Stimulated activated CD4-positive, alpha-beta T cell treated with anti-CD3 and anti-CD28 coated beads, Interleukin-4, amount 100 ng/mL, for 4 hours (primary cell): ENCODE measurements at places on chromosomes 2 and 18.

GRCh38 chr2:3493615-3494007, 25.7 kb downstream of the ADI1 start:
- no peak for DNase-seq

- DNase-seq, result no peak
Observed at GRCh38 chr2:160909781-160910242, 250.4 kb upstream of the TANK start.

DNA sequence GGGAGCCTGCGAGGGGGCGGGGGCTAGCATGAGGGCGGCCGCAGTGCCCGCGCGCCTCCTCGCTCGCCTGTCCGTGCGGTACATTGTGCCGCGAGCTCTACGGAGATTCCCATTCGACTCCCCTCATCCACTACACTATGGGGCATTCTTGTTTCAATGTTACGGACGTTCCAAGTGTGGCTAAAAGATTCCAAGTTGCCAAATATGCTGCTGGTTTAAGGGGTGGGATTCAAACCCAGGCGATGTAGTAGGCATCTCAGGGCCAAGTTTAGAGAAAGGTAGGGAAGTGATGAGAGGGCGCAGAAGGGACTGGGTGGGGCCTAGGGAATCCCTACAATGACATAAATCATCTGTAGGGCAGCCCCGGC, 10.0 kb upstream of the CRYBA2 start:
- DNase-seq, result no peak

- DNase-seq, result no peak
Observed at GRCh38 chr18:53472546-53472945, 751.9 kb downstream of the MBD2 start.

GRCh38 chr2:14358339-14358738, 274.2 kb upstream of the LRATD1 start:
- DNase-seq, result no peak

DNA sequence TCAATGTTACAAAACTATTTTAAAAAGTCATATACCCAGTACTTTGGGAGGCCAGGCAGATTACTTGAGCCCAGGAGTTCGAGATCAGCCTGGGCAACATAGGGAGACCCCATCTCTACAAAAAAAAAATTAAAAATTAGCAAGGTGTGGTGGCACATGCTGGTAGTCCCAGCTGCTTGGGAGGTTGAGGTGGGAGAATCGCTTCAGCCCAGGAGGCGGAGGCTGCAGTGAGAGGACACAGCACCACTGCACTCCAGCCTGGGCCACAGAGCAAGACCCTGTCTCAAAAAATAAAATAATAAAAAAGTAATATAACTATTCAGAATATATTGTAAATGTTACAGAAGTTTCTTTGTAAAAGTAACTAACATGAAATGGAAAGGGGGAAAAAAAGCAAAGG, 1.9 kb downstream of the PASK start:
- no peak for DNase-seq

DNA sequence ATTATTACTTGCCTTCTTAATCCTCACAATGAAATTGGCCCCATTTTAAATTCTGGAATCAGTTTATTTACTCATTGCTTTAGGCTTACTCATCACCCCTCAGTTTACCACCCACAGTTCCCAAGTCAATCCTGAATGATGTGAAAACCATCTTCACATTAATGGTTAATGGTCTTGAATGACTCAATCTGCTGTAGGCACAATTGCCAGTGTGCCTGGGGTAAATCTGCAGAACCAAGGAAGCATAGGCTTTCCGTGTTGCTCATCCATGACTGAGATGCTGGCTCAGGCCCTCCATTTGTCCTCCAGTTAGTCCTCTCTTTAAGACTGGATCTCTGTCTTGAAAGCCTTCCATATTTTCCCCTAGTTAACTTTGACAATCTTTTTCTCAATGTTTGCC, 164.5 kb downstream of the PMAIP1 start:
- DNase-seq, result no peak
